Naive thymus-derived CD4-positive, alpha-beta T cell (primary cell): ENCODE measurements at places on chromosomes 2 and 18. TPM values are rescaled to one million over a fixed set of nuclear protein-coding genes. Genes with fewer than 3 reads are reported as not detected.

Gene PAIP2B
- 14.1 TPM for total RNA-seq

Gene CABLES1
- total RNA-seq: 0.11 TPM

Gene CYP27A1
- total RNA-seq: 4.2 TPM

Gene APLF
- 7.9 TPM for total RNA-seq

DNA sequence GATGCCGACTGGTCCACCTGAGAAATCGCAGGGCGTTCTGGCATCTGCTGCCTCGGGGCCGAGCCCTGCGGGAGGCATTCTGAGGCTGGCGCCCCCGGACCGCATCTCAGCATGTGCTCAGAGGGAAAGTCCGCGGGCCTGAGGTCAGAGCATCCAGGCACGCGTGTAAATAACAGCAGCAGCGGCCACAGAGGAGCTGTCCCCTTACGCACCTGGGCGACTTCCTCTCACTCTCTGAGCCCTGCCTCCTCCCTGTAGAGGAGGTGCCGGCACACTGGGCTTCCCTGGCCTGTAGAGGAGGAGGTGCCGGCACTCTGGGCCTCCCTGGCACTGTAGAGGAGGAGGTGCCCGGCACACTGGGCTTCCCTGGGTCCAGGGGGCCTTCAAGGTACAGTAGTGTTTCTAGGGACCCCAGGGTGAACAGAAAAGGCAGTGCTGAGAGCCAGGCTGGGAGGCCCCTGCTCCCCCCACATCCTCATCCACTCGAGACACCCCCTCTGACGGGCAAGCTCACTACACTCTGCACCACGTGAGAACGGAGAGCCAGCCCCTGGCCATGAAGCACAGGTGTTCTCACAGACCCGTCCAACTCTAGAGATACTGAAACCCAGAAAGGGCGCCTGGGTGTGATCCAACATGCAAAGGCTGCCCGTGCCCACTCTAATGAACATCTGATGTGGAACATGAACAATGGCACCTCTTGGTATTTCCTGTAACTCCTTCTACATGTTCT, 263.5 kb downstream of the HDAC4 start:
- no peak for DNase-seq

- peak; percentile 38 for DNase-seq
Observed at GRCh38 chr18:69956057-69956456, 8.4 kb upstream of the CD226 start.

DNA sequence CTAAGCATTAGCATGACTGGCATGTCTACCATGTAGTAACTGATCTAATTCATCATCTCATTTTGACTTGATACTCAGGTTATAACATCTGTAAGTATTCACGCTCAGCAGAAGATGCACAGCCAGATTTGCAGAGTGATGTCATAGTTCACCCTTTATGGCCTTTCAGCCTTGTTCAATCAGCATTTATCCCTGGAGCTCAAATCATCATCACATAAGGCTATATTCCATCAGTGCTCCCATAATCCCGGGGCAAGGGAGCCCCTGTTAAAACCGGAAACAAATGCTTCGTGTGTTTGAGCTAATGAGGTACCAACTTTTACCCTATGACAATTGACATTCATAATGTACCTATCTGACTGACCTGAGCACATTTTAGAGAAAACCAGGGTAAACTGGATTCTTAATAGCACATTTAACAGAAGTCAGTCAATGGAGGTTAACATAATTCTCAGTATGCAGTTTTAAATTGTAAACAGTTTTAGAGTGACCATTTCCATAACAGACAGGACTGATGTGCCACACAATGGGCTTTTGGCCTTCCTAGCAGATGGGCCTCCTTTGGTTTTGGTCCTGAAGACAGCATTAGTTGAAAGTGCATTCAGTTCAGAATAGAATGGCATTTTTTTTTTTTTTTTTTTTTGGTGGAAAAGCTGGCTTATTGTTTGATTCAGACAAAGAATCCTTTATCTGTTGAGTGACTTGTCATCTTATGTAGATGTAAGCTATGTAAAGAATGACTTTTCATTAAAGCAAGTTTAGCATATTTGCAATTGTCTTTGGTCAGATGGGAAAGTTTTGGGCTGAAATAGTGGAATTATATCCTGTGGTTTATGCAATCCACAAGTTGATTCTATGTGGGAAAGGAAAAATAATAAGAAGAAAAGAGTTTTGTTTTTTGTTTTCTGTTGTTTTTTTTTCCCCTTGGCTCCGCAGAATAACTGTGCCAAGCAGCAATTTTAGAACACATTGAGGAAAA, 866.0 kb upstream of the ACVR2A start:
- DNase-seq: no peak

DNA sequence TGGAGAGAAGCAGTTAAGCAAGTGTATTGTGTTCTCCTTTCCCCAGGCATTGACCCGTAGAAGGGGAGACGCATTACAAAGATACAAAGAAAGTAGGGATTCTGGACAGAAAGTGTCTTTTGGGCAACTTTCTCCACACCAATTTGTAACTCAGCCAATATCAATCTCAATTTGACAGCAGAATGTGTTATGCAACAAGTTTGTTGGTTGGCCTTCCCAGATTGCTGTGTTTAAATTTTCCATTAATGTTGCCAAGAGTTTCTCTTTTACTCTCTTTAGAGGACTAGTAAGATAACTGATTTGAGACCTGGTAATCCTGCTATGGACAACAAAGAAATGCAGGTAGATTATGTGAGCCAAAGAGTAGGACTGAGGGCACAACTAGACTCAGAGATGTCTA, 279.6 kb downstream of the ZNF804A start:
- DNase-seq: no peak

- peak; percentile 4 for DNase-seq
Observed at GRCh38 chr2:182077448-182078142, 91.9 kb downstream of the PPP1R1C start.

DNA sequence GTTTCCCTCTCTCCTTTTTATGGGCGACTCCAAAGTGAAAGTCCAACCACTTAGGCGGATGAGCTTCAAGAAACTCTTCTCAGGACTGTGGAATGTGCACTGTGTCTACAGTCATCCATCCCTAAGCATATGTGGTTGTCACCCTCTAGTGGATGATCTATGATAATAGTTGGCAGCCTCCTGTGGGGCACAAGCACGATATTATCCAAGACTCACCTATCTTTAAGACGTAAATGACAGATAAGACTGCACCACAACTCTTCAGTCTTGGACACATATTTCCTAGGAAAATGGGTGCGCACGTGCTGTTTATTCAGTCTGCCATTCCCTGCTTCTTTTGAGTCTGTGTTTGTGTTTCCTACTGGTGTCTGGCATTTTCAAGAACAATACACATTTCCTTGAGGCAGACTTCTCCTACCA, 145.5 kb upstream of the CTAGE1 start:
- no peak for DNase-seq

DNA sequence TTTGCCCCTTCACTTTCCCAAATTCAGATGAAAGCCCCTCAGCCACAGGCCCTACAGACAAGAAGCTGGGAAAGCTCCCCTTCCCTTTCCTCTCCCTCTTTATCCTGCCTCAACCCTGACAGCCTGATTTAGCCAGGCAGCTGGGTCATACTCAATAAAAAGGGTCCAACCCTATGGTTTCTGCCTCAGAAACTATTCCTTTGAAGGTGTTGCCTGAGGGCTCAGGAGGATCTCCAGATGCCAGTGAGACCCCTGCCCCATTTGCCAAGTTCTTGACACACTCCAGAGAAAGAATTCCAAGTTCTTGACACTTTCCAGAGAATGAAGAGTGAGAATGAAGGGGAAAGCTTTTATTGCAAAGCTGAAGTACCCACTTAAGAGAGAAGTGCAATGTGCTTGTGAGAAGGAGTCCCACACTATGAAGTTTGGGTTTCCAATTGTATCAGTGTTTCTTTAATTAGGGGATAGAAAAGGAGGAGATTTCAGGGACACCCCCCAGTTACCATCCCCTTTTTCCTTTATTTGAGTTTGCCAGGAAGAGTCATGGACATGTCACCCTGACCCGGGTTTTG, 576.2 kb downstream of the METTL4 start:
- no peak for DNase-seq

DNA sequence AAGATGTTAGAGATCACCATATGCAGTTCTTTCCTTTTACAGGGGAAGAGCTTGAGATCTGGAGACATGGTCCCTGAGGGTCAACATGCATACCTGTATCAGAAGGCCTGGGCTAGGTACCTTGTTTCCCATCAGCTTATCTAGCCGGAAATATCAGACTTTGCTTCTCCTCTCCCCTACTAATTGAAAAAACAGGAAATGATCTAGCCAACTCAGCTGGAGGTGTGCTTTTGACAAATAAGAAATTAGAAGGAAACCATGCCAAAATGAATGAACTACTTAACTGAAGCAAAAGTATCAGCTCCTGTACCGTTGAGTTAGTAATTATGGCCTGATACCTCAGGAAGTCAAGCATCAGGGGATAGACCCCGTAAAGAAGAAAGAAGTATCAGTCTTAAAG, 20.4 kb downstream of the PKP4 start:
- no peak for DNase-seq

DNA sequence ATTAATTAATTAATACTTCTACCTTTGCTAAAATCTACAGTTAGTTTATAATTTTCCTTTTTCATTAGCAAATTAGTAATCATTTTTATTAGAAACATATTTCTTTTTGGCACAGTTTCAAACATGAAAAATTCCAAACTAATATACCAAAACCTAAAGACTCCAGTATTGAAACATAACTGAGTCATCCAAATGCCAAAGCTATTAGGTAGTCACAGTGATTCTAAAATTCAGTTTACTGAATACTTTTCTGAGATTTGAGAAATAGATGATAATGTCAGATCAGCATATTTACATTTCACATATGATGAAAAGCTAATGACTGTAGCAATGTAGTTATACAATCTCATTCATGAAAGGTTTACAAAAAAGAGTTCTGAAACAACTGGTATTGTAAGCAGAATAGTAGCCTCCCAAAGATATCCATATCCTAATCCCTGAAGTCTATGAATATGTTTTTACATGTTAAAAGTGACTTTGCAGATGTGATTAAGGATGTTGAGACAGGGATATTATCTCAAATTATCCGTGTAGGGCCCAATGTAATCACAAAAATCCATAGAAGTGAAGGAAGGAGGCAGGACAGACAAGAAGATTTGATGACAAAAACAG, 680.2 kb upstream of the CHAC2 start:
- DNase-seq: no peak

DNA sequence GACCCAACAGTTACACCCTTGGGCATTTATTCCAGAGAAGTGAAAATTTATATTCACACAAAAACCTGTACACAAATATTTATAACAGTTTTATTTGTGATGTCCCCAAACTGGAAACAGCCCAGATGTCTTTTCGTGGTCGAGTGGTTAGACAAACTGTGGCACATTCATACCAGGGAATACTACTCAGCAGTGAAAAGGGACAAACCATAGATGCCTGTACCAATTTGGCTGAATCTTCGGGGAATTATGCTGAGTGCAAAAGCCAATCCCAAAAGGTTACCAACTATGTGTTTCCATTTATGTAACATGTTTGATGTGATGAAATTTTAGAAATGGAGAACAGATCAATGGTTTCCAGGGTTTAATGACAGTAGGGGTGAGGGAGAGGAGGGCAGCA, 154.3 kb downstream of the GLI2 start:
- no peak for DNase-seq

DNA sequence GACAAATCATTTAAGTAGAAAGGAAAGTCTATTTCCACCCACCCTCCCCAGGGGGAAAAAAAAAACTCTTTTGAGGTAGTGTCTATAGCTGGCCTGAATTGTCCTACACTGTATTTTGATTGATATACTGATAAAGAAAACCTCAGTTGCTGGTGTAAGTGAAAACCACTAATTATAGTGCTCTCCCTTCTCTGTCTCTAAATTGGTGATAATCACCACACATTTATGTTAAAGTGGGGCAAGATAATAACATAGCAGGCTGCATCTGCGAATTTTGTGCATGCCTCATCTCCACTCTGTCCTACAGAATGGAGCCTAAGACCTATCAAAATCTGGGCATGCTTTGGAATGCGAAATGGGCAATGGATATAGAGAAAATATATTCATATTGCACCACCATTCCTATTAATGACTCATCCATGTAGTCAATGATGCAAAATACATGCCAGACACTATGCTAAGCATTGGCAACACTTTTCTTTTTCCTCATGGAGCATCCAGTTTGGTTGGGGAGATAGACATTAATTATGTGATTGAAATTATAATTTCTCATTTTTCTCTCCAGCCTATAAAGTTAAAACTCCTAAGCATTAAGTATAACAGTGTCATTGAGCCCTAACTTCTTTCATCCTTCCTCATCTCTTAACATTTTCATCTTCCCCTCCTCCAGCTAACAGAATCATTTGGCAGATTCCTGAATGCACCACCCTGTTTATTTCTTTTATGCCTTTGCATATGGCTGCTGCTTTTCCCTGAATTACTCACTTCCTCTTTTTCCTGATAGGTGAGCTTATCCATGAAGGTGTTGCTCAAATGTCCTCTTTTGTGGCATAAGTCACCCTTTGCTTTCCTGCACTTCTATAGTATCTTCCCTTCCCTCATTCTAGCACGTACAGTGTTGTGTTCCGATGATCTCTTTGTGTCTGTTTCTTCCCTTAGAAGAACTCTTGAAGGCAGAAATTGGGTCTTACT, 58.2 kb downstream of the SLC9A2 start:
- no peak for DNase-seq

DNA sequence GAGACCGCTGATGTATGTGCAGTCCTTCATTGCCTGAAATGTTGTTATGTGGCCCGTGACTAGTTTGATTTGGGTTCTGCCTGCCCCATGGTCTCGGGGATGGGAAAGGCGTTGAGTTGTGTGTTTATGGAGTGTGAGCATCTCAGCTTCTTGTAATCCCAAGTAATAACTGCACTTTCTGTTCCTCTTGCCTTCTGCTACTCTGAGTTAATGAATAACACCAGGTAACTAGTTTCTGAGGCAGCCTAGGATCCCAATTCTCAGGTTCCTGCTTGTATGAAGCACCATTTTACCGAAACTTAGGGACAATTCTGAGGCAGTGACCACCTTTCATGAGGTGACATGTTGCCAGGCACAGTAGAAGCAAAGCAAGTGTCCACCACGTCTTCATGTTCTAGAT, 170.0 kb downstream of the ALK start:
- DNase-seq: no peak

DNA sequence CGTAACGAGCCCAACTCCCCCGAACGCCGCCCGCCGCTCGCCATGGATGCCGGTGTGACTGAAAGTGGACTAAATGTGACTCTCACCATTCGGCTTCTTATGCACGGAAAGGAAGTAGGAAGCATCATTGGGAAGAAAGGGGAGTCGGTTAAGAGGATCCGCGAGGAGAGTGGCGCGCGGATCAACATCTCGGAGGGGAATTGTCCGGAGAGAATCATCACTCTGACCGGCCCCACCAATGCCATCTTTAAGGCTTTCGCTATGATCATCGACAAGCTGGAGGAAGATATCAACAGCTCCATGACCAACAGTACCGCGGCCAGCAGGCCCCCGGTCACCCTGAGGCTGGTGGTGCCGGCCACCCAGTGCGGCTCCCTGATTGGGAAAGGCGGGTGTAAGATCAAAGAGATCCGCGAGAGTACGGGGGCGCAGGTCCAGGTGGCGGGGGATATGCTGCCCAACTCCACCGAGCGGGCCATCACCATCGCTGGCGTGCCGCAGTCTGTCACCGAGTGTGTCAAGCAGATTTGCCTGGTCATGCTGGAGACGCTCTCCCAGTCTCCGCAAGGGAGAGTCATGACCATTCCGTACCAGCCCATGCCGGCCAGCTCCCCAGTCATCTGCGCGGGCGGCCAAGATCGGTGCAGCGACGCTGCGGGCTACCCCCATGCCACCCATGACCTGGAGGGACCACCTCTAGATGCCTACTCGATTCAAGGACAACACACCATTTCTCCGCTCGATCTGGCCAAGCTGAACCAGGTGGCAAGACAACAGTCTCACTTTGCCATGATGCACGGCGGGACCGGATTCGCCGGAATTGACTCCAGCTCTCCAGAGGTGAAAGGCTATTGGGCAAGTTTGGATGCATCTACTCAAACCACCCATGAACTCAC, 673 bp downstream of the PCBP1 start:
- peak; percentile 27 for DNase-seq

GRCh38 chr18:13517369-13517768, 209.0 kb downstream of the FAM210A start:
- no peak for DNase-seq
